ENCODE measurements at places on chromosomes 12 and 14.

GRCh38 chr12:65685514-65685913 lies 138.8 kb upstream of the HMGA2 start:
- DNase-seq: peak; percentile 66

- DNase-seq: no peak
Observed at GRCh38 chr14:56782711-56783110, 27.6 kb downstream of the OTX2 start.

GRCh38 chr12:53199700-53200099 lies 7.4 kb downstream of the ITGB7 start:
- DNase-seq: no peak

DNA sequence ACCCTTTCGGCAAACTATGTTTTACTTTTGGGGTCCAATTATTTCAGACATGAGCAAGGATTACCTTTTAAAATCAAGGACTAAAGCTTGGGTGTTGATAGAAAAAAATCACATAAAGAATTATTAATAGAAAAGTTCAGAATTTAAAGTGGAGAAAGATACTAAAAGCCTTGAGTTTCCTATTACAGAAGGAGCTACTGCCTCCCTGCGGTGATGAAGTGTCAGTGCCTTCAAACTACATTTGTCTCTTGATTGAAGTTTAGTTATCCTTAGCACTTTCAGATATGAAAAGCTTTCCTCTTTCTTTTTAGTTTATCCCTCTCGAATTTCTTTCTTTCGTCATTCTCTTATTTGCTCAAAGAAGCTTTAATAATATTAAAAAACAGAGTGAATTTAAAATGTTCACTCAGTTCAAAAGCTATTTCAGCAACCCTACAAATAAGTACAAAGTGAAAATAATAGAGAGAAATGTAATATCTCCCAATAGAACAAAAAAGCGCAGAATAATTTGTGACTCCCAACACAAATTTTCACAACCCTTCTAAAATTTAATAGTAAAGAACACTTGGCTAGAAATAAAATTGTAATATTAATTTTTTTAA lies 87.6 kb downstream of the SEC23A start:
- no peak for DNase-seq

DNA sequence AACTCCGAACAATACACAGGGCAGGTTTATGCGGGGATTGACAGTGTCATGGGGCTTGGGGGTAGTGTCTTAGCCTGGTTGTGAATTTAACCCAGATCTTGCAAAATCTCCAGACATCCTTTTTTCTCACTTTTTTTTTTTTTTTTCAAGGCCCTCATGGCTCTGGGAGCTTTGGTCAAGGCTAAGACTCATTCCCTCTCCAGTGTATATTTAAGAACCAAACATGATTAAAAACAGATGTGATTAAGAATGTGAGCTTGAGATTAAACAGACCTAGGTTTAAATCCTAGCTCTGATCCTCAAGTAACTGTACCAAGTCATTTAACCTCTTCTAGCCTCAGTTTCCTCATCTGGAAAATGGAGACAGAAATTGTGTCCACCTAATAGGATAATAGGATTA lies 151.7 kb upstream of the FUT8 start:
- no peak for DNase-seq

GRCh38 chr14:81993432-81993831 lies 459.8 kb upstream of the SEL1L start:
- DNase-seq: no peak

GRCh38 chr14:22778084-22778483 lies 11.6 kb downstream of the OXA1L start:
- no peak for DNase-seq

GRCh38 chr12:1914114-1914911 lies 4.1 kb downstream of the CACNA2D4 start:
- DNase-seq: no peak

Data from SW 1271 (cell line).